Adipocyte (in vitro differentiated cells): ENCODE measurements at places on chromosomes 6 and 20.
A peak's percentile ranks its signal among the peaks of the same experiment; 100 is the strongest.

DNA sequence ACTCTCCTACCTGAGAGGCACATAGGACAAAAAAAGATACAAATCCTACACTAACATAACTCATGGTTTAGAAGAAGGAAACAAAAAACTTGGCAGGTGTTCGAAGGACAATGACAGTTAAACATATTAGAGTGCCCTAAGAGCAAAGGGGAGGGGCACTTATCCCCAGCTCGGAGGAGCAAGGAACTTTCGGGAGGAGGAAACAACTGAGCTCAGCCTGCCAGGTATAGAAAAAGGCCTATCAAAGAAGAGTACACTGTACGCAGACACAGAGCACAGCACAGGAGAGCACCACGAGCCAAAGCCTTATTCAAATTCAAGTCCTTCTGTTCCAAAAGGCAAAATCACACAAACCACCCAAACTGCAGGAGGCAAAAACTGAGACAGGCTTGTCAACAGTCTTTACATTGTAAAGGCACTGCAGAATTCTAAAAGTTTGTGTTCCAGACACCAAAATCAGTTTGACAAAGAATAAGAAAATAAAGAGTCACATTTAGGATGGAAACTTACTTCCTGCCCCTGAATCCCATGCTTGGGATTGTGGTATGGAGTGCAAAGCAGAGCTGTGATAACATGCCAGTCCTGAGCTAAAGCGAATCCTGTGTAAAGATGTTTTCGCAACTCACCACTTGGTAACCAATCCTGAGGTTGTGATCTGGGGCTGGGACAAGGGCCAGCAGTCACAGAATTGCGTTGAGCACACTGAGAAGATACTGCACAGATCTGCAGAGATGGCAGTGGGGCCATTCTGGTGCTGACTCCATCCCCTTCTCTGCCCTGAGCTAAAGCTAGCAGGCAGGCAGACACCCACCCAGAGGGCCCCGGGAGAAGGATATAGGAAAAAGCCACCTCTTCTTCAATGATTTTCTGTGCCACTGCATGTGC, 108.6 kb downstream of the CHD6 start:
- peak; percentile 59 for DNase-seq

- DNase-seq = peak; percentile 46
Measured at GRCh38 chr6:146912730-146913685, 291.2 kb upstream of the STXBP5 start.

DNA sequence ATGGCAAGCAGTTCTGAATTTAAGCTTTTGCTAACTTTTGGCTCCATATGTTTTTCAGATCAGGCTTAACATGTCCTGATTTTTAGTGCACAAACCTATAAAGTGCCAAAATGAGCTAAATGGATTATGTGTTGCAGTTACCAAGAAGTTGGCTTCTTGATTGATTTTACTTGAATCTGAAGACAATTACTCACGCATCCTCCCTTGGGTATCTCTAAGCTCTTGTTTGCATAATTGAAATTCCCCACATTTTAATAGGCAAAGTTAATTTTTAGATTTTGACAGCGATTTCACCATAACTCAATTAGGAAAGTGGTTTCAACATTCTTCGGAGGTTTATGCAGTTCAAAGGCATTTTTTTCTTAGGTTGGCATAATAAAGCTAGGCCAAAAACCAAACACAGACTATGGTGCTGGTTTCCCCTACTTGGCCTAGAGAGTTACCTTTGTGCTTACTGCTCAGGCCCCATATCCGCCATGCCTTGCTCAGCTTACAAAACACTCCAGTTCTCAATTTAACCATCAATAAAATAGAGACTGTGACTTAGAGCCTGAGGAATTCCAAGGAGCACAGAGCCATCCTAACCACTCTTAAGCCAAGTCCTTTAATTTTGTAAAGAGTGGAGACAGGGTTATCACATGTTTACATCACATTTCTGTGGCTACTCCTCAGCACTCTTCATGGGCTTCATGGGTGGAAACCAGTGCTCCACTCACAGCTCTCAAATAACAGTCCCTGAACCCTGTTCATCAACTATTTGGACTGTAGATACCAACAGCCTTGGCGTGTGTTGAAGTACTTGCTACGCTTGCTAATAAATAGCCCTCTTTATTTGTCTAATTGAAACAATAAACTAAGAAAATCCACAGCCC, 32.1 kb downstream of the LAMA4 start:
- DNase-seq = peak; percentile 74

DNA sequence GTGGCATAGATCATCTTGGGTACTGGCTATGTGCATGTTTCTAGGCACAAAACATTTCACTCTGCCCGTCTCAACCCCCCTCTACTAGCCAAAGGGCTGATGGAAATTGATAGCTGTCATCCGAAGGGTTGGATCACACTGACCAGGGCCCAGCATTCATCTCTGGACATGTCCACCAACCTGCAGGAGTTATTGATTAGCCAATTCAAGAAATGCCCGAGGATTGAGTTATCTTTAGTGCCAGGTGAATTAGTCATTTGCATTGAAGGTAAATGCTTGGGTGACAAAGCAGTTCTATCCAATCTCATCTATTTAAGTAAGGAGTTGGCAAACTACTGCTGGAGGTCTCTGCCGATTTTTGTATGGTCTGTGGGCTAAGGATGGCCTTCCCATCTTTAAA, 80.1 kb downstream of the CD164 start:
- DNase-seq = no peak

DNA sequence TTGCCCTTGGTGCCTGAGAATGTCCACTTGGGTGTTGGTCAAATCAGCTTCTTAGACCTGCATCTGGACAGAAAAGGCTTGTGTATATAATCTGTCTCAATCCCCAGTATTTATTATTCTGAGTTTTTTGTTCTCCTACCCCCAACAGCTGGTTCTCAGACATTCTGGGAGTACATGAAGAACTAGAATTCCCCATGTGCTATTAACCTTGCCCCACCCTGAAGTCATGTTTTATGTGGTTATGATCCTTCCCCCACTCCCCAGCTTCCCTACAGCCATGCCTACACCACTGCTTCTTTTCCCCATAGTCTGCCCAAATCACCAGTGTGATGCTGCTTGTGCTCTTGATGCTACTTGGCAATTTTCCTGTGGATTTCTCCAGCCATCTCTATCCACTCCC, 157.0 kb downstream of the ADAT2 start:
- DNase-seq = no peak

- DNase-seq = no peak
Measured at GRCh38 chr6:35091346-35092083, 49.6 kb downstream of the TCP11 start.

- DNase-seq = peak; percentile 49
Measured at GRCh38 chr6:34671801-34672656, 24.5 kb downstream of the ILRUN start.

- DNase-seq = no peak
Measured at GRCh38 chr20:50504231-50504823, 5.9 kb upstream of the PTPN1 start.

- DNase-seq = no peak
Measured at GRCh38 chr6:95682476-95682875, 105.1 kb downstream of the MANEA start.

GRCh38 chr6:25169553-25169952, 109.6 kb upstream of the CARMIL1 start:
- no peak for DNase-seq

- DNase-seq = no peak
Measured at GRCh38 chr6:10740061-10740460, 7.5 kb upstream of the TMEM14B start.

DNA sequence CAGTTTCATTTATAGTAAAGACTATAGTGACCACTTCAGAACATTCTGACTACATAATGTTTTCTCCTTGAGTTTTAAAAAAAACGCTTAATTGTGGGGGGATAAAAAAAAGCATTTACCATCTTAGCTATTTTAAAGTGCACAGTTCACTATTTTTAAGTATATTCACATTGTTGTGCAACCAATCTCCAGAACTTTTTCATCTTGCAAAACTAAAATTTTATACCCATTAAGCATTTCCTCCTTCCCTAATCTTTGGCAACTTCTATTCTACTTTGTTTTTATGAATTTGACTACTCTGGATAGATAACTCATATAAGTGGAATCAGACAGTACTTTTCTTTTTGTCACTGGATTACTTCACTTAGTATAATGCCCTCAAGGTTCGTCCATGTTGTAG, 62.3 kb downstream of the FKBP5 start:
- DNase-seq = no peak

- no peak for DNase-seq
Measured at GRCh38 chr20:10573273-10573950, 100.4 kb downstream of the JAG1 start.

DNA sequence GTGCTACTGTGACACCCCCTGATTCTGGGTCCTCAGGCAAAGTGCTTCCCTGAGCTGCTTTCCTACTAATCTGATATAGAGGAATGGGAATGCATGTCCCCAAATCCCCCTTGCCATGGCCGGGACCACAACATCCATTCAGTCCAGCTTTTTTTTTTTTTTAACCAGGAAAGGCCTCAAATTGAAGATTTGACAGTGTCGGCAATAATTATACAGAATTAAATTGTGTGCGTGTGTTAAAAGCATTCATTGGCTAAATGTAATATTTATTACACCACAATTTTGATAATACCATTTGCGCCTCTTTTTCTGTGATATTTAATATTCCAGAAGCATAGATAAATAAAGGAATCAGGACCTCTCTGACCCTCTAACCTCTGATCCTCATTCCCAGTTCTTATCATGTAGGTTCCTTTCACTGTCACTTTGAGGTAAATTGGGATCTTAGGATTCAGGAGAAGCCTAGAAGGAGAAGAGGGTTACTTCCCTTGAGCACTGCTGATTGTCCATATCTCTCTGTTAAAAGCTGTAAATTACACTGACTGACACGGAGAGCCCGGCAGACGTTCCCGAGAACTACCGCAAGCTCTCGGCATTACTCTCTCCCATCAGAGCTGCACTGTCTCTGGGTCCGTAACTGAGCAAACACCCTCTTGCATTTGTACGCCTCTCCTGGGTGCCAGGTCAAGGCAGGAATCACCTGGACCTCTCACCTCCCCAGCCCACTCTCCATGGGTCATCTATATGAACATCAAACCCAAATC, 29.4 kb upstream of the MAFB start:
- no peak for DNase-seq

DNA sequence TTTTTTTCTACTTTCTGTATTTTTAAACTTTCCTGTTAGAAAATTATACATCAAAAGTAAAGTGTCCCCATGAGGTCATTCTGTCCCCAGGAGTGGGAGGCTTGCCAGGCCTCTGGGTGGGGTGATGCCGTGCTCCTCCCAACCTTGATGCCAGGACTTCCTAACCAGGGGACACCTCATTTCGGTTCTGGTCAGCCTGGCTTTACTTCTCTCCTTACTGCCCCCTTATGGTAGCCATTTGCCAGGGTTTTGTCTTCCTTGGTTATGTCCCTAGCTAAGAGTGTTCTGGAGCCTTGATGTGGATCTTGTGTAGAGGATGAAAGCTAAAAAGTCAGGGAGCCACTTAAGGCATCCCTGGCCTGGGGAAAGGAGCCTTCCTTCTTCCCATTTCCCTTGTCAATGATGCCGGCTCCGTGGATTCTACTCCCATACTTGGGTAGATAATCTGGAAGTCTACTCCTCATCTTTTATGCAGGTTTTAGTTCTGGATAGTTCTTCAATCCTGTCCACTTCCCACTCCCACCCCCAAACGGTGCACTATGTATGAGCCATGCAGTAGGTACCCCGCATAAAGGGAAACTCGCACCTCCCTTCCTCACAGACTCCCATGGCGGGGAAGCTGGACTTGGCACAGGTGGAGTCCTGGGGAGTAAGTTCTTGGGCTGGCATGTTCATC, 164.1 kb upstream of the SALL4 start:
- DNase-seq = peak; percentile 83
